Renal cortex interstitium (tissue), 15 donors: ENCODE measurements at places on chromosomes 11 and 22.

- no peak for DNase-seq
Observed at GRCh38 chr11:3104051-3104714, 47.0 kb upstream of the CARS1 start.

DNA sequence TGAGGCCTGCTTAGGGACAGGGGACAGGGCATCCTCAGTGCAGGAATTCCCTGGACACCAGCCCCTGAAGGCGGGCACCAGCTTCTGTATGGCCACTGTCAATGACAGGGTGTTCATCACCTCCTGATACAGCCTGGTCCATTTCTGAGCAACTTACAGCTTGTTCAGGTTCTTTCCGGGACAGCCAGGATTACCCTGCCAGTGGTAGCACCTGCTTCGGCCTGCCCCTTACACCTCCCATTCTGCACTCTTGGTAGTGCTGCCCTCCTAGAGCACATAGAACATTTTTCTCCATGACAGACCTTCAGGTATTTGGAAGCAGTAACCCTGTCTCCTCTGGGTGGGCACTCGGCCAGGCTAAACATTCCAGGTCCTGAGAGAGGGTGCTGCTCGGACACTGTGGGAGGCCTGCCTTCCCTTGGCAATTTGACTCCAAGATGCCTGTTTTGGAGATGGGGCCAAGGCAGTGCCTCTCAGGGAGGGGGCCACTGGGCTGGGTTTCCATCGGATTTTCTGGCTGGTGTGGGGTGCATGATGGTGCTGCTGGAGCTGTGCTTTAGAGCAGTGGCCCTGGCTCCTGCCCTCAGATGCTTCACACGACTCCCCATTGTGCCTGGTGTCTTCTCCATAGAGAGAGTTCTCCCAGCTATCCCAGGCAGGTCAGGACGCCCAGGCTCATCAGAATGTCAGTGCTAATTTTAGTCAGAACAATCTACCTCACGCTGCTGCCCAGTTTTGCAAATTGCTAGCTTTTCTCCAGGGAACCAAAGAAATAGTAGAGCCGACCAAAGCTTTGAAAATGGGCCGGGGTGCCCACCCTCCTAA lies 1.2 kb downstream of the GAL3ST3 start:
- no peak for DNase-seq

- no peak for DNase-seq
Observed at GRCh38 chr11:58958500-58958899, 19.2 kb downstream of the GLYATL1 start.

- no peak for DNase-seq
Observed at GRCh38 chr11:8786933-8787332, 104.3 kb downstream of the RPL27A start.

DNA sequence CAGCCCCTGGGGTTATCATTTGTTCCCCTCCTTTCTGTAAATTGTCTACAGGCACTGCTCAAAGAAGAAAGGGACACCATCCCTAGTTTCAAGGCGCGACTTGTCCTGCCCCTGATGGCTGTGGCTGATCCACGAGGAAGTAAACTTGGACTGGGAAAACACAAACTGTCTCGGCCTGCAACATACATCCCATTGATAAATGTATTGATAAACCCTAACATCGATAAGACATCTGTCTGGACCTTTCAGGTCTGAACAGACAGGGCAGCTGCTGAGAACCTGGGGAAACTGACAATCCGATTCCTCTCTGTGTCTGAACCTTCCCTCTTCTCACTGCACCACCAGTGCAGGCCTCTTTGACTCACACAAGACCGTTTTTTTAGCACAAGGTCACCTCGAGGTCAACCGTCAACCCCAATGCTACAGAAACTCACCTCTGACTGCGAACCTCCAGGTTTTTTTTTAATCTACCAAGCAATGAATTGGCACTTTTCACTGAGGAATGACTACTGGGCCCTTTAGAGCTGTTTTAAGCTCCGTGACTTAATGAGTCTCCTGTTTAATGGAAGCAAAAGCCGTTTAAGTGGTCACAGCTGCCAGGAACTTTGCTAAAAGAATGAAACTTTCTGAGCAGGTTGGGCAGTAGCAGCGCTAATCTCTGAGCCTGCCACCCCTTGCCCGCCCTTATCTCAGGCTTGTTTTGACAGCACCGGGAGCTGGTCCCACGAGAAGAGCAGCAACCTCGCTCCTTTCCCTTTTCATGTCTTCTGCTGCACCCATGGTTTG lies 203.8 kb upstream of the TMEM45B start:
- no peak for DNase-seq
